ENCODE measurements at places on chromosomes 2 and 18. TPM values are rescaled to one million over a fixed set of nuclear protein-coding genes. Genes with fewer than 3 reads are reported as not detected.
A peak's percentile ranks its signal among the peaks of the same experiment; 100 is the strongest.

- DNase-seq, result no peak
These were observed 390.4 kb downstream of the CMPK2 start for GRCh38 chr2:6475155-6475940.

GRCh38 chr18:76476665-76477561, 18.1 kb downstream of the ZNF516 start:
- DNase-seq, result no peak

SPR gene
- polyA plus RNA-seq, result 20.4 TPM

DNA sequence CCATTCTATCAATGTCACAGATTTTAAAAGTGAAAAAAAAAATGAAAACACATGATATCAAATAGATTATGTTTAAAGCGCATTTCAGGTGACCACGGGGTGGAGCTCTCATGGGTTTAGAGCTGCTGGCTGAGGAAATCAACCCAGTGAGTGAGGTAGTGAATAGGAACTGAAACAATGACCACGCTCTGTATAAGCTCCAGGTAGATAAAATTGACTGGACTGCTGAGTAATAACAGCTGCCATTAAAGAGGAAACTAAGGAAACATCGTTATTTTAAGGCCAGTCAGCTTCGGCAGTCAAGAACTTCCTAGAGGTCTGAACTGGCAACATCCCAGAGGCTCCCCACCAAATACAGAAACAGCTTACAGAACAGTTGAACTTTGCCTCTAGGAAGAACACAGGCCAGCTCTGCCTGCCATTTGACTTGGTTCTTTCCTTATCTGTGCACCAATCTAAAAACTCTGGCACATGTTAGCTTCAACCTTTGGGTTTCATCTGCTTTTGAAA, 185.9 kb downstream of the PDE1A start:
- no peak for DNase-seq

DNAH7 gene
- 2.7 TPM for polyA plus RNA-seq

DNA sequence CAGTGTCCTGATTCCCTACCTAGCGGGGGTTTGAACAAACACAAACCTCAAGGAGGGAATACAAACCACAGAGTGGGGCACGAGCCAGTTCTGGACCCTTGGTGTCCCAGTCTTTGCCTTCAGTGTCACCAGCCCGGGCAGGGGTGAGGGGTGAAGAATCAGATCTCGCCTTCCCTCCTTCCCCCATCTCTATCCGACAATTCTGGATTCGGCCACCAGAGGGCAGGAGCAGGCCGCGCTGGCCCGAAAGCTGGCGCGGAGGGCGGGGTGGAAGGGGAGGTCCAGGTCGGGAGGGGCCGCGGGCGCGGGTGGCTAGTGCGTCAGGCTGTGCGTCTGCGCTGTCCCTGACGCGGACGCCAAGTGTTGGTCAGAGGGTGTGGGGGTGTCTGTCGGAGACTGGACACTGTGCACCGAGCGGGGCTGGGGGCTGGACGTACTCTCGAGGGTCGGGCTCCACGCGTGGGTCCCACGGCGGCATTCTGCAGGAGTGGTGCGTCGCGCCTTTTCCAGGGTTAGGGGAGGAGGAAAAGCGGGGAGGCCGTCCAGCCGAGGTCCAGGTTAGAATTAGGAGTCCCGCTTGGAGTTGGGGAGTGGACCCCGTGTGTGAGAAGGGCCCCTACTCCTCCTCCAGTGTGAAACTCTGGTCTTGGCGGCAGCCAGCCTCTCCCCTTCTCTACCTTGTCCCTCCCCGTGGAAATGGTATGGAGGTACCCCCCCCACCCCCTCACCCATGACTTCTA, 2.9 kb upstream of the CRYBA2 start:
- peak; percentile 87 for DNase-seq

RAB27B gene
- polyA plus RNA-seq, result under 0.01 TPM

DNA sequence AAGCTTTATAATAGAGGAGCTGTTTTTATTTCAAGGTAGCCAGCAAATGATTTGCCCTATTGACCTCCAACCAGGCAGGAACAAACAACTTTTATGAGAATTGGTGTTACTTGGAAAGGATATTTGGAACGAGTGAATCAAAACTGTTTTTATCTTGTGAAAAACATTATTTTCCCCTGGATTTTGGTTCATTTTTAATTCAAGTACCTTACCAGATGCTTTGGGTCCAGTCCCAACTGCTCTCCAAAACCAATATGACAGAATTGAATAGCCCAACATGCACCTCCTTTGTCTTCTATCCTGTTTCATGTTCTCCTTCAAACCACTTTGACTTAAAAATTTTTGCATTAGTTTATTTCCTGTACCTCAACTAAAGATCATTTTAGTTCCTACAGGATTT, 178.6 kb upstream of the RBMS1 start:
- DNase-seq, result no peak

- DNase-seq, result no peak
These were observed 133.4 kb upstream of the SPATS2L start for GRCh38 chr2:200172944-200173581.

- DNase-seq, result no peak
These were observed 4.4 kb downstream of the ARHGAP25 start for GRCh38 chr2:68738906-68739594.
